ENCODE measurements at places on chromosomes 1 and 21.

- no peak for DNase-seq
Observed at GRCh38 chr1:44016041-44016889, 15.0 kb downstream of the SLC6A9 start.

- no peak for DNase-seq
Observed at GRCh38 chr1:192067360-192067759, 90.9 kb upstream of the RGS18 start.

- DNase-seq, result peak; percentile 88
Observed at GRCh38 chr1:150560576-150561253, 11.5 kb downstream of the ADAMTSL4 start.

- DNase-seq, result peak; percentile 69
Observed at GRCh38 chr1:32180186-32181060, 948 bp downstream of the TXLNA start.

GRCh38 chr1:105172788-105173187 is 1423.1 kb downstream of the AMY1C start:
- DNase-seq, result no peak

GRCh38 chr1:111015222-111015621 is 51.5 kb upstream of the LRIF1 start:
- peak; percentile 3 for DNase-seq

DNA sequence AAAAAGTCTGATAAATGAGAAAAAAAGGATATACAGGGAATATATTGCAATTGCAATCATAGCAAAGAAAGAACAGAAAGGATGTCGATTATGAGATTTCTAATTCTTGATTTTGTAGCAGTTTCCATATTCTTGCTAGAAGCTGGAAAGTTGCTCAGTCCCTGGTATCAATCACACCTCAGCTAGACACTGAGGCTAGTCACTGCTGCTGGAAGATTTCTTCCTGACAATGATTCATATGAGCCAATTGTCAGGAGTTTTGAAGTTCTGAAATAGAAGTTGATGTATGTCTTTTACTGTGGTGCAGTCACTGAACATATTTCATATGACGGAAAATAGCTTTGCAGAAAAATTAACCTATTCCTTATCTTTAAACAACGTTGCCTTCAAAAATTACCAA is 208.4 kb upstream of the C1orf105 start:
- no peak for DNase-seq

- no peak for DNase-seq
Observed at GRCh38 chr1:184329962-184330868, 56.6 kb upstream of the C1orf21 start.

GRCh38 chr1:34113887-34114286 is 51.1 kb downstream of the CSMD2 start:
- peak; percentile 49 for DNase-seq

All from SJCRH30 (cell line).